ENCODE measurements at places on chromosomes 5 and 9.
A peak's percentile ranks its signal among the peaks of the same experiment; 100 is the strongest.

GRCh38 chr9:127863191-127863621, 8.7 kb upstream of the ENG start:
- DNase-seq = no peak
- H3K4me3 ChIP-seq = no peak overlapping the region
- peaks cover 27% of the 10 kb centered on the region for H3K4me1 ChIP-seq
- no peaks in the 10 kb centered on the region for H3K36me3 ChIP-seq
- peak overlapping the region; percentile 69 for H3K27ac ChIP-seq

DNA sequence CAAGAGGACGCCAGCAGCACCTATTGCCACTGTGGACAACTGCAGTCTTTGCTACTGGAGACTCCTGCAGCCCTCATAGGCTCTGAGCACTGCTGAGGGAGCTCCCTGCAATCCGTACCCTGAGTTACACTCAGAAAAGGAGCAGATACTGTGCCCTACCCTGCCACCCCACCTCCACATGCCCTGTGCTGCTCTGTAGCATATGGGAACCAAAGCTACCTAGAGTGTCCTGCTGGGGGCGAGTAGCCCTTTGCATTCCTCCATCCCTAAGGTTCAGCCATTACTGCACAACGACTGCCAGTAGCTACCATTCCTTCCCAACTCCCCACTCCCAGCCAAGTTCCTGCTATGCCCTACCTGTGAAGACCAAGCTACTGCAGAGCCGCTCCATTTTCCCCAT, 90.2 kb upstream of the SNCAIP start:
- no peak for DNase-seq
- H3K36me3 ChIP-seq = no peaks in the 10 kb centered on the region
- H3K4me1 ChIP-seq = no peaks in the 10 kb centered on the region
- H3K27ac ChIP-seq = no peak overlapping the region
- H3K4me3 ChIP-seq = no peak overlapping the region
- H3K27me3 ChIP-seq = no peaks in the 10 kb centered on the region

- no peaks in the 10 kb centered on the region for H3K27me3 ChIP-seq
- no peak overlapping the region for H3K27ac ChIP-seq
- no peaks in the 10 kb centered on the region for H3K36me3 ChIP-seq
- no peak for DNase-seq
- H3K4me1 ChIP-seq = no peaks in the 10 kb centered on the region
- no peak overlapping the region for H3K4me3 ChIP-seq
These were observed 22.9 kb upstream of the HMGCS1 start for GRCh38 chr5:43336159-43336558.

- no peak overlapping the region for H3K27ac ChIP-seq
- DNase-seq = no peak
- H3K27me3 ChIP-seq = no peaks in the 10 kb centered on the region
- no peaks in the 10 kb centered on the region for H3K4me1 ChIP-seq
- no peaks in the 10 kb centered on the region for H3K36me3 ChIP-seq
These were observed 216.2 kb upstream of the PIK3R1 start for GRCh38 chr5:67999391-67999790.

- H3K36me3 ChIP-seq = peaks cover 58% of the 10 kb centered on the region
- H3K4me1 ChIP-seq = no peaks in the 10 kb centered on the region
- H3K4me3 ChIP-seq = no peak overlapping the region
These were observed 32.9 kb downstream of the SLC12A2 start for GRCh38 chr5:128116445-128116844.

DNA sequence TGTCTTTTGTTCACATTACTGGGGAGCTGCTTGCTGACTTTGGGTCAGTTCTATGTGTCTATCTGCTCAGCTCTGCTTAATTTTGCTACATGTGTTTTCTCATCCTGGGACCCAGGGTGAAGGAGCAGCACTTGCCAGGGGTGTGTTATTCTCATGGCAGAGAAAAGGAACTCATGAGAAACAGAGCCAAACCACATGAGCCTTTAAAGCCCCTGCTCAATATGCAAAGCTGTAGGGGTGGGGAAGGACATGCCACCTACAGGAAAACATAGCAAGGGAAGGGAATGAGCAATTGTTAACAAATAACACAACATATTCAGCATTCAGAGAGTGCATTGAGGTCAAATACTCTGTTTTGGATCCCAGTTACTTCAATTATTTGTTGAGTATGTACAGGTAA, 290.9 kb downstream of the CDK5RAP2 start:
- no peak overlapping the region for H3K27ac ChIP-seq
- no peaks in the 10 kb centered on the region for H3K36me3 ChIP-seq
- H3K4me1 ChIP-seq = no peaks in the 10 kb centered on the region
- H3K4me3 ChIP-seq = no peak overlapping the region
- no peak for DNase-seq
- H3K27me3 ChIP-seq = no peaks in the 10 kb centered on the region

- H3K4me3 ChIP-seq = no peak overlapping the region
- no peaks in the 10 kb centered on the region for H3K27me3 ChIP-seq
- peaks cover 56% of the 10 kb centered on the region for H3K36me3 ChIP-seq
- no peak for DNase-seq
- no peaks in the 10 kb centered on the region for H3K4me1 ChIP-seq
- H3K27ac ChIP-seq = no peak overlapping the region
These were observed 51.9 kb downstream of the ERCC6L2 start for GRCh38 chr9:95927271-95928004.

DNA sequence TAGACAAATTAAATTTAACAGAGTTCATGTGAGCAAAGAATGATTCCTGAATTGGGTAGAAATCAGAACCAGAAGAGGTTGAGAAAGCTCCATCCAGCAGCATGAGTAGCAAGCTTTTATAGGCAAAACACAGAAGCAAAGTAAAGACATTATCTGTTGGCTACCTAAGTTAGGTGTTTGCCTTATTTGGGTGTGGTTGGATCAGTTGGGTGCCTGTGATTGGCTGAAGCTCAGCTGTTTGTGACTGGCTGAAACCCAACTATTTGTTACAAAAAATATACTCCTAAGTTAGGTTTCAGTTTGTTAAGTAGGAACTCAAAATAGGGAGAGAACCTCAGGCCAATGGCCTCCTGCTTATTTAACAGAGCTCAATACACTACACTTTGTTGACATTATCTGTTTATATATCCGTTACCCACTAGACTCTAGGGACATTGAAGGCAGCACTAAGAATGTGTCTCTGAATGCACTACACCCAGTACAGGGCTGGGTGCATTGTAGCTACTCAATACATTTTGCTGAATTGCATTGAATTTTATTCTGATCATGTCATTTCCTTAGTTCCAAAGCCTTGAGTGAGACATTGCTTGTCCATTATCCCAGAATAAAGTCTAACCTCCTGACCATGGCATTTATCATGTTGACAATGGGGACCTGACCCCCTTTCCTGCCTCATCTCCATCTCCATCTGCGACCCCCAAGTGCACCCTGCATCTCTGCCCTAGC, 98.7 kb downstream of the CCDC192 start:
- H3K4me1 ChIP-seq = no peaks in the 10 kb centered on the region
- no peaks in the 10 kb centered on the region for H3K36me3 ChIP-seq
- H3K27ac ChIP-seq = no peak overlapping the region
- H3K27me3 ChIP-seq = no peaks in the 10 kb centered on the region
- H3K4me3 ChIP-seq = no peak overlapping the region

DNA sequence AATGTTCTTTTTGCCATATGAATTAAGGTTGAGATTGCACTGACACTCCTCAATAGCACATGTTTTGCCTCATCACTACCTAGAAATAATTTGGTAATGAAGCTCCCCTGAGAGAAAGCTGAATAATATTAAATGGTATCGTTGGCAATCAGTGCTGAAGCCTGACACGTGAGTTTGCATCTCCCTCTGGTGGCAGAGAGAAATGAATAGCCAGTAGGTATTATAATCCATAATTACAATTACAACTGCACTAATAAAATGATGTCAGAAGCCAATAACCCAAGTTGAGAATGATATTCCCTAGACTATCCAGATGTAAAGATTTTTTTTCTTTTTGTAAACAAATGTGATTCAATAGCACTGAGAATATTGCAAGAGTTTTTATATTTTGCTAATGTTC, 700.3 kb downstream of the PTPRD start:
- H3K36me3 ChIP-seq = no peaks in the 10 kb centered on the region
- no peak overlapping the region for H3K4me3 ChIP-seq
- no peak overlapping the region for H3K27ac ChIP-seq
- H3K27me3 ChIP-seq = no peaks in the 10 kb centered on the region
- DNase-seq = no peak

DNA sequence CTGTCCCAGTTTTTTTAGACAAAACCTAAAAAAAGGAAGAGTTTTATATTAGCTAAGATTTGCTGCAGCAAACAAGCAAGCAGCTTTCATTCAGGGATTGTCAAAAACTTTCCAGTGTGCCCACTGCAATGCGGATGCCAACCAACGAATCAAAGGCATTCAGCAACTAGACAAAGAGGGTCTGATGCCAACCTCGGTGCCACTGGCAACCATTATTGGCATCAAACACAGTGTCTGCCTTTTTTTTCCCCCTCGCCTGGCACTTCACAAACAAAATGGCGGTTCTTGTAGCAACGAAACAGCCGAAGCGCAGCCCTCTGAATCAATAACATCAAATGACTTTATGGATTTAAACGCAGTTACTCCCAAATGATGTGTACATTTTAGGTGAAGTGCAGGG, 10.4 kb downstream of the NFIB start:
- H3K27ac ChIP-seq = peak overlapping the region; percentile 99
- no peak overlapping the region for H3K4me3 ChIP-seq
- H3K27me3 ChIP-seq = no peaks in the 10 kb centered on the region
- DNase-seq = no peak
- no peaks in the 10 kb centered on the region for H3K36me3 ChIP-seq

GRCh38 chr9:9214066-9214465, 1398.7 kb downstream of the PTPRD start:
- no peak for DNase-seq
- no peaks in the 10 kb centered on the region for H3K27me3 ChIP-seq
- no peaks in the 10 kb centered on the region for H3K4me1 ChIP-seq
- no peak overlapping the region for H3K27ac ChIP-seq

DNA sequence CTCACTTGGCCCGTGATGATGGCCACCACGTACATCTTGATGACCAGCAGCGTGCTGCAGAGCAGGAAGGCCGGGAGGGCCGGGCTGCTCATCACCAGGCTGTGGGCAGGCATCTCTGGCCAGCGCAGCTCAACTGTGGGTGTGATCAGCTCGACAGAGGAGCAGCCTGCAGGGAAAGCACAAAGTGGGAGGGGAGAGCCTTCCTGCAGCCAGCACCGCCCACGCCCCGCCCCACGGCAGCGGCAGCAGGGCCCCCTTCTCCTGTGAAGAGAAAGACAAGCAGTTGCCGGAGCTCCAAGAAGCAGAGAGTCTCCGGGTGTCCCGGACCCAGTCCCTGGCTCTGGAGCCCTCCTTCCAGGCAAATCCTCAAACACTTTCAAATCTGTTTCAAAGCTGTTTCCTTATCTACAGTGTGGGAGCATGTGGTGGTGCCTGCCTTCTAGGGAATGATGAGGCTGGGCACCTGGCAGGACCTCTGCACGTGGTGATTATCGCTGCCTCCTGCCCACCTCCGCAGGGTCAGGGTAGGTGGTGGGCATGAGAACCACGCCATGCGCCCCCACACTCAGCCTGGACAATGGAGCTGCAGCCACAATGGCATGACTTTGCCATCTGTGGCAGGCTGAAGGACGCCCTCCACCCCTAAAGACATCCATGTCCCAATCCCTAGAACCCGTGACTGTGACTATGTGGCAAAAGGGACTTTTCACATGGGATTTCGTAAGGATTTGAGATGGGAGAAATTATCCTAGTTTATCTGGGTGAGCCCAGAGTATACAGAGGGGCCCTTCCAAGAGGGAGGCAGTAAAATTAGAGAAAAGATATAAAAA, at the start of gene PTGES:
TSS of gene PTGES (minus strand) at position 143 of the 830 bp plus-strand sequence. CDS start at position 113, 30 bp downstream.
- DNase-seq = peak; percentile 30
- peaks cover 6% of the 10 kb centered on the region for H3K4me1 ChIP-seq
- no peak within 1 kb of the TSS for H3K27ac ChIP-seq
- H3K27me3 ChIP-seq = peaks cover 5% of the 10 kb centered on the region

DNA sequence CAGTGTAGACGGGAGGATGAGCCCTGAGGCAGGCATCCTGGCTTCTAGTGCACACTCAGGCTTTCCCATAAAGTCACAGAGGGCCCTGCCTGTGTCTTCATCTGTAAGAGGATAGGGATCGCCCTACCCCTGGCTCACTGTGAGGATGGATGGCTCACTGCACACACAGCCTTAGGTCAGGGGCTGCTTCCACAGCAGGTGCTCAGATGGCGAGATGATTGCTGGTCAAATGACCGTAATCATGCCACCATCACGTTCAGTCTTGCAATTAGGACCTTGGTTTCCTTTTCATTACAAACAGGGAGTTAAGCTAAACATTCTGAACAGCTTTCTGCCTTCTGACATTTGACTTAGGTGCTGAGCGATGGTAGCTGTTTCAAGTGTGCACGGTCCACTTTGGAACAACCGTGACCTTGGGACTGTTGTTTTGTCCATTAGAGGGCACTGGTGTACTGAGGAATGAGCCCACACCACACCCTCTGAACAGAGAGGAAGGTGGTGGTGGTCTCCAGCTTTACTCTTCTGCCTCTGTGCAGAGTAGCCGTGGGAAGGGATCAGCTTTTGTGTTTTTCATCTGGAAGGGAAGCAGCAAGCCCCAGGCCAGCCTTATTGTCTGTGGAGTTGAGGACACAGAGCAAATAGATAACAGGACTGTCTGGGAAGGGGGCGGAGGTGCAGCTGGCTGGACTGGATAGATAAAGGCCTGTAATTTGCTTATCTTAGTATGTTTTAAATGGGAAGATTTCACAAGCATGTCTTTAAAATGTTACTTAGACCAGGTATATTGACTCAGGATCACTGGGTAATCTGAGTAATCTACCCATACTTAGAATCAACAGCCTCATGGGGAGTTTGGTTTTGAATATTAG, 183.1 kb downstream of the TRIO start:
- no peak overlapping the region for H3K4me3 ChIP-seq
- H3K4me1 ChIP-seq = no peaks in the 10 kb centered on the region
- no peaks in the 10 kb centered on the region for H3K27me3 ChIP-seq
- DNase-seq = no peak

DNA sequence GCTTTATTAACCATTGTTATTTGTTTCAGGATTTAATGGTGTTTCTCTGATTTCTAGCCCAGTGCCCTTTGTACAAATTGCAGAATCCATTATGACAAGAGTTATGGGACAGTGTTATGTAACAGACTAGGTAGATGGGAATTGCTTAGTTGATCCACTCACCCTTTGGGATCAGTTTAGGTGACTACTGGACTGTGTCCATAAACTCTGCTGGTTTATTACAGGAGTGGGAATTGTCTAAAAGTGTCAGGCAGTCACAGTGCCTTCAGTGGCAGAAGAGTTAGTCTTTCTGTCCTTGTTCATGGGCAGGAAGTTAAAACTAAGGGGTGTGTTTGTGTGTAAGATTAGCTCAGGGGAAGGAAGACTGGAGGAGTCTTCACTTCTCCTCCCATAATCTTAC, 29.3 kb downstream of the RCL1 start:
- no peaks in the 10 kb centered on the region for H3K36me3 ChIP-seq
- peak overlapping the region; percentile 70 for H3K27ac ChIP-seq
- no peaks in the 10 kb centered on the region for H3K27me3 ChIP-seq

GRCh38 chr9:87359264-87359663, 138.4 kb upstream of the DAPK1 start:
- H3K4me1 ChIP-seq = no peaks in the 10 kb centered on the region
- DNase-seq = no peak
- H3K27me3 ChIP-seq = no peaks in the 10 kb centered on the region
- no peaks in the 10 kb centered on the region for H3K36me3 ChIP-seq

All from gastrocnemius medialis (tissue), 4 donors.